Activated CD4-positive, alpha-beta T cell treated with anti-CD3 and anti-CD28 coated beads, Interleukin-2, amount 10 ng/mL, durations not matched to agents 24 days and 14 days (primary cell): ENCODE measurements at places on chromosomes 3 and 15. TPM values are rescaled to one million over a fixed set of nuclear protein-coding genes. Genes with fewer than 3 reads are reported as not detected.

The CASR gene
- not detected in 2 replicates for total RNA-seq

- no peak for DNase-seq
- H3K4me3 ChIP-seq = no peak overlapping the region
- no peaks in the 10 kb centered on the region for H3K27me3 ChIP-seq
These were observed 104.7 kb downstream of the OSBPL10 start for GRCh38 chr3:31876331-31876730.

- H3K27ac ChIP-seq = peak overlapping the region; percentile 81
- no peak for DNase-seq
- peaks cover 24% of the 10 kb centered on the region for H3K4me1 ChIP-seq
- peak overlapping the region; percentile 95 for H3K4me3 ChIP-seq
- H3K27me3 ChIP-seq = peaks cover 23% of the 10 kb centered on the region
- peaks cover 12% of the 10 kb centered on the region for H3K36me3 ChIP-seq
These were observed 779 bp upstream of the CTNNB1 start for GRCh38 chr3:41198526-41198925.

The GABRA5 gene
- not detected in 2 replicates for total RNA-seq

- no peaks in the 10 kb centered on the region for H3K4me1 ChIP-seq
- no peak for DNase-seq
- H3K4me3 ChIP-seq = no peak overlapping the region
- H3K27me3 ChIP-seq = peaks cover 2% of the 10 kb centered on the region
- H3K27ac ChIP-seq = no peak overlapping the region
These were observed 109.1 kb downstream of the NSUN3 start for GRCh38 chr3:94171954-94172353.

- H3K27me3 ChIP-seq = no peaks in the 10 kb centered on the region
- no peak overlapping the region for H3K4me3 ChIP-seq
- DNase-seq = no peak
- H3K36me3 ChIP-seq = no peaks in the 10 kb centered on the region
- H3K27ac ChIP-seq = no peak overlapping the region
These were observed 23.7 kb upstream of the C3orf49 start for GRCh38 chr3:63795438-63795837.

- peak overlapping the region; percentile 96 for H3K4me3 ChIP-seq
- peak; percentile 71 for DNase-seq
- H3K27ac ChIP-seq = peak overlapping the region; percentile 56
- H3K36me3 ChIP-seq = no peaks in the 10 kb centered on the region
These were observed 2.0 kb upstream of the TNIK start for GRCh38 chr3:171462224-171462623.

The DLG1 gene
- total RNA-seq = 81.1 and 84.1 TPM in 2 replicates

The PPP1R14D gene
- total RNA-seq = not detected in 2 replicates

The SLITRK3 gene
- total RNA-seq = not detected in 2 replicates

- no peaks in the 10 kb centered on the region for H3K27me3 ChIP-seq
- no peaks in the 10 kb centered on the region for H3K36me3 ChIP-seq
- H3K27ac ChIP-seq = no peak overlapping the region
- no peak for DNase-seq
- H3K4me1 ChIP-seq = no peaks in the 10 kb centered on the region
These were observed 189.2 kb upstream of the SETMAR start for GRCh38 chr3:4113811-4114522.

GRCh38 chr3:124428372-124429128, 301.7 kb upstream of the UMPS start:
- H3K27me3 ChIP-seq = no peaks in the 10 kb centered on the region
- no peaks in the 10 kb centered on the region for H3K36me3 ChIP-seq
- H3K4me3 ChIP-seq = no peak overlapping the region
- DNase-seq = no peak
- H3K4me1 ChIP-seq = no peaks in the 10 kb centered on the region

DNA sequence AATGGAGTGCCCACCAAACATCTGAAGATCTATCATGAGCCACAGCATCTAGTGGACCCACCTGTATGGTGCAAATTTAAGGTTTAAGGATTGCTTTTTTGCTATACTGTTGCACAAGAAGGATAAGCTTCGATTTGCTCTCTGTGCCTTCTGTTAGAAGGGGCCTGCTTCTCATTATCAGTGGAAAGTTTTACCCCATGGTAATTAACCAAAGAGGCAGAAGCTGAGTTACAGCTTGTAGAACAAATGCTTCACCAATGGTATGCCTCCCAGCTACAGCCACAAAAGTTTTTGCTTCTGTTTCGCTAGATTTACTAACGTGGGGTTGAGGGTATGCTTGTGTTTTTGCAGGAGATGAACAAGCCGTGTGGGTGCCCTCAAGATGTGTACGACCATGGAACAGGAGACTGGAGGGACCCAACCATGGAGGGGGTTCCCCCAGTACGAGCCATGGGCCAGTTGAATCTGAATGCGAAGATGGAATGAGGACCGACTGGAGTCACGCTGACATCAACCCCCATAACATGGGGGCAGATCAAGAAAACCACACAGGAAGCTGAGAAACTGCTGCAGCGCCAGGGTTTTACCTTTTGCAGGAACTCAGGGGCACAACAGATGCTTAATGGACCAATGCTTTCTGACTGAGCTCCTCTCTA, 43.5 kb downstream of the ACAD9 start:
- H3K27me3 ChIP-seq = no peaks in the 10 kb centered on the region
- peak overlapping the region; percentile 74 for H3K4me3 ChIP-seq
- peaks cover 25% of the 10 kb centered on the region for H3K4me1 ChIP-seq
- peak overlapping the region; percentile 79 for H3K27ac ChIP-seq

DNA sequence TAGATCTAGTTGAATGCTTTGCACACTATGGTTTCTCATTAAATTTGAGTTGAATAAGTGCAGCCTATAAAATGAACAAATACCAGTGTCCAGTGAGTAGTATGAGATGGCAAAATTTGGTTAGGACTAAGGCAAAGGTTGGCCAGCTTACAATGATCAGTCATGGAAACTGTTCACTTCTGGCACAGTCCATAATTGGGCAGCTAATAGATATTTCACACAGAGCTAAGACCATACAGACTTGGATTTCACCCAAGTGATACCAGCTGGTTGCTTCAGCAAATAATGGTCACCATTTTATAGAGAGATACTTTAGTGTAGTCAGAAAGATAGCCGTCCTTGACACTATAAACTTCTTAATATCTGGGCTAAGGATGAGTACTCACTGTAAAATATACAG, 15.7 kb downstream of the GAP43 start:
- no peak for DNase-seq
- no peak overlapping the region for H3K27ac ChIP-seq
- peaks cover 7% of the 10 kb centered on the region for H3K27me3 ChIP-seq
- H3K36me3 ChIP-seq = no peaks in the 10 kb centered on the region
- no peak overlapping the region for H3K4me3 ChIP-seq

GRCh38 chr15:85097250-85097649, 115.6 kb downstream of the PDE8A start:
- H3K4me3 ChIP-seq = no peak overlapping the region
- no peak overlapping the region for H3K27ac ChIP-seq
- no peak for DNase-seq
- H3K36me3 ChIP-seq = peaks cover 13% of the 10 kb centered on the region
- peaks cover 3% of the 10 kb centered on the region for H3K4me1 ChIP-seq

The TGM5 gene
- 0.07 TPM in 1 of 2 replicates, not detected in the other for total RNA-seq

DNA sequence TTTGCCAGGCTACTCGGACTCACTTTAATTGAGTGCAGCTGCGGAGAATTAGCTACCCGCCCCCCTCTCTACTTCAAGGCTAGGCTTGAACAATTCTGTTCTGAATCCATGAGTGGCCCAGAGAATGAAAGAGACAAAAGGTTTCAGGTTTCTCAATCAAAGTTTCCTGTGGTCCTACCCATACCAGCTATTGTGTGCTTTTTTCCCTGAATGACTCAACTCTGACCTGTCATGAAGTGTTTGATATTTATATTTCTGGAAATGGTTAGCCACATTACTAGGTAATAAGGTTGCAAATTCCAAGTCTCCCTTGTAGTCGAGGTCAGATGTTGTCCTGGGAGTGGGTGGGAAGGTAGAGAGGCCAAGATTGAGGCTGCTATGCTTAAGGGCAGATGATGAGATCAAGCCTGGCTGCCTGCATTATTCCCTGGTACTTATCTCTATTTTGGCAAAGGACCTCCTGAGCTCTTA, 392.7 kb upstream of the TBL1XR1 start:
- peak overlapping the region; percentile 12 for H3K27ac ChIP-seq
- H3K4me1 ChIP-seq = peaks cover 28% of the 10 kb centered on the region
- peaks cover 3% of the 10 kb centered on the region for H3K36me3 ChIP-seq
- no peaks in the 10 kb centered on the region for H3K27me3 ChIP-seq

GRCh38 chr3:31550452-31551251, 17.9 kb downstream of the STT3B start:
- H3K4me1 ChIP-seq = peaks cover 61% of the 10 kb centered on the region
- H3K27ac ChIP-seq = peak overlapping the region; percentile 10
- H3K4me3 ChIP-seq = no peak overlapping the region

GRCh38 chr15:71103102-71103676, 12.1 kb upstream of the THSD4 start:
- no peaks in the 10 kb centered on the region for H3K27me3 ChIP-seq
- DNase-seq = no peak
- H3K4me3 ChIP-seq = no peak overlapping the region
